ENCODE measurements at places on chromosomes 16 and 17.

DNA sequence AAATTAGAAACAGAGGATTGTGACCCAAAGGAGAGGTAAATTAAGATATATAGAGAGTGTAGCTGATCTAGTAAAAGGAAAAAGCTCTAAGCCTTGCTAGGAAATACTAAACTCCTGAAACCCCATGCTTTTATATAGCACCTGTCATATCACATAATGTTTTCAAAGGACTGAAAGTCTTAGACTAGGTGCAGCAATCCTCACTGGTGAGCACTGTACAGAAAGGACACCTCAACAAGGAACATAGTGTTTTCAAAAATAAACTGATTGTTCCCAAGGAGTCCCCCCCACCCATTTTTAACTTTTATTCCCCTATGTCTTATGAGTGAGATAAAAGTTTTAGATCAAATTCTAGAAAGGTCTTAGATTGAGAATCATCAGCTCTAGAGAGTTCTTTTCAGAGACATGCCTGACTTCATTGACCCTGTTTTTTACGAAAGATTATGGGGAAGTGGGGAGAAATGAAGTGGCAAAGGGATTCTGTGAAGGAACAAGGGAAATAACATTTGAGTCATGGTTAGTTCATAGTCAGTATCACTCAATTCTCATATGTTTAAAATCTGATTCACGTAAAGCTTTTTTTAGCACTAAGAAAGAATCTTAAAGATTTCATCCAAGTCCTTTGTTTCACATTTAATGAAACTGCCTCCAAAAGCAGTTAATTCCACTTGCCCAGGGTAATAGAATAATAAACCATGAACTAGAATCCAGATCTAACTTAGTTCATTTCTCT is 166.4 kb downstream of the CYB561 start:
- no peak for DNase-seq

GRCh38 chr17:42531455-42532354 is 4.3 kb upstream of the NAGLU start:
- DNase-seq: peak; percentile 41

GRCh38 chr16:22207715-22208360 is 1.8 kb downstream of the EEF2K start:
- no peak for DNase-seq

DNA sequence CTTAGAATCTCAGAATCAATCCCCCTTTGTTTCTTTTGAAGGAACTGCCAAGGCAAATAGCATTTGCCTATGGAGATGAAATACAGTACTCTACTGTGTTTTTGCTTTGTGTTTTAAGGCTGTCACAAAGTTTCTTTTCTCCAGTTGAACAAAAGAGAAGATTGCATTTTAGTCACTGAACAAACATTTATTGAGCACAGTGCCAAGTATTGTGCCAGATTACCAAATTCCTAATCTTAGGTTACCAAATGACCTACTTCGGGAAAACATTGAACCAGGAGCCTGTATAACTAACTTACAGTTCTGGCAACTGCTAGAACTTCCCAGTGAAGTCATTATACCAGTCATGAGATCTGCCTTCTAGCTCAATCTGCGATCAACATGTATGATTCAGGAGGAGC is 3.0 kb upstream of the UBB start:
- no peak for DNase-seq

- no peak for DNase-seq
Observed at GRCh38 chr17:2996810-2997670, 66.4 kb downstream of the OR1D5 start.

DNA sequence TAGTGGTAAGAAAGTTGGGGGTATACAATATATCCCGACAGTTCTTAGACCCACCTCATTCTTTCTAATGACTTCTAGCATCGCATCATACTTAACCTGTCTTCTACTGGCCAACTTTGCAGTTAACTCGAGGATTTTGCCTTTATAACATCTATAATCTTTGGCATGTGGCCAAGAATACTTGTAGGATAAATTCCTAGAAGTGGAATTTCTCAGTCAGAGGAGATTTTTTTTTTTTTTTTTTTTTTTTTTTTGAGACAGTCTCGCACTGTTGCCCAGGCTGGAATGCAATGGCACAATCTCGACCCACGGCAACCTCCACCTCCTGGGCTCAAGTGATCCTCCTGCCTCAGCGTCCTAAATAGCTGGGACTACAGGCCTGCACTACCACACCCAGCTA is 253.5 kb downstream of the MRTFB start:
- DNase-seq: no peak

DNA sequence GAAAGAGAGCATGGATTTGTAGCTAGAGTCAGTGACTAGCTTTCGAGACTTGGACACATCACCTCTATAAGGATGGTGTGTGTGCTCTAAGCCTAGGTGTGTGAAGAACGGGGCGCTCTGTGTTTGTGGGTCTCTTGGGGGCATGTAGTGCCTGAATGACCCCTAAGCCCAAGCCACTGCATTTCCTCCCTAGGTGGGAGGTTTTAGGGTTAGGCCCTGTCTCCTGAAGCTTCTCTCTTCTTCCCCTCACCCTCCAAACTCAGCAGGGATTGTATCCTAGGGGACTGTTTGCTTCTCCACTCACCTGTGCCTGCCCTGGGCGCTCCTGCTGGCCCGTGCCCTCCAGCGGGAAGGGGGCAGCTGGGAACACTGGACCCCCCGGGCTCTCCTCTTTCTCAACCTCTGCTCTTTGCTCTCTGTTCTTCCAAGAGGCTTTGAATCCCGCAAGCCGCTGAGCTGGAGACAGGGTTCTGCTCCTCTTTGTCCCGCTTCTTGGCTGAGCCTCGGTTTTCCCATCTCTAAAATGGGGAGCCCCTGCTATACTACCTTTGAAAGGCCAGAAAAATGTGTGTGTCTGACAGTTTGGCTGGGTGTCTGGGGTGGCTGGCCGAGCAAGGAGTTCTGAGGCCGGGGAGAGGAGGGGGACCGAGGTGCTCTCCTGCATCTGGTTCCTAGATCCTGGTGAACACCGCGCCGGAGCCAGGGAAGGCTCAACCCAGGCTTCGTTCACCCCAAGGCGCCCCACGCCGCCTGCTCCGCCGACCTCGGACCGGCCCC is 810 bp downstream of the CYGB start:
- no peak for DNase-seq

DNA sequence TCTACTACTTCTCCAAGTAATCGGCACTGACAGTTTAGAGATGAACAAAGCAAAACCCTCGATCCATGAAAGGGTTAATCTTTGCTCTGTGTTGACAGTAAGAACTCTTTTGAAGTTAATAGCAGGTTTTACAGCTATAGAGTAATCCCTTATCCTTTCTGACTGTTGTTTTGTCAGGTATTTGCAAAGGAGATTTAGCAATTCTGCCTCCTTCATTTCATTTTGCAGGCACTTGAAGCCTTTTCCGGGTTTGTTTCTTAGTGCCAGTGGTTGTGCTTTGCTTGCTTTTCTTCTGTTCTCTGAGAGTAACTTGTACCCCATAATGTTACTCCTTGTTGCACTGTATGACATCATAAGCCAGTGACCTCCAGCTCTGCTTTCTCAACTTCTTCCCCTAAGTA is 64.5 kb downstream of the TANGO6 start:
- DNase-seq: no peak

GRCh38 chr16:54544553-54545180 is 258.1 kb upstream of the IRX3 start:
- no peak for DNase-seq

DNA sequence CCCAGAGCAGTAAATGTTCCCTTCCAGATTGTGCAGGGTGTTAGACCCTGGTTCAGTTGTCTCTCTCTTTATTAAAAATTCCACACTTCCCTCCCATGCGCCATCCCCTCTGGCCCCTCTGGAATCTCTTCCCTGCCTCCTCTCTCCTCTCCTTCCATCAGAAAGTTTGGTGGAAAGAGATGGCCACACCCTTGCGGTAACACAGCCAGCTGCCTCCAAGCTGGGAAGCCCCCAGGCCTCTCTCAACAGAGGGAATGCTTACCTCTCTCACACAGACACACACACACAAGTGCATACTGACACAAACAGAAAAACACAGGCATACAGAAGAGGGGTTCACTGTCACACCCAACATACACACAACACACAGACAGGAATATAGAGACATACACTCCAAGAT is 220.5 kb downstream of the C16orf78 start:
- DNase-seq: no peak

- no peak for DNase-seq
Observed at GRCh38 chr16:75080205-75081029, 36.2 kb downstream of the LDHD start.

DNA sequence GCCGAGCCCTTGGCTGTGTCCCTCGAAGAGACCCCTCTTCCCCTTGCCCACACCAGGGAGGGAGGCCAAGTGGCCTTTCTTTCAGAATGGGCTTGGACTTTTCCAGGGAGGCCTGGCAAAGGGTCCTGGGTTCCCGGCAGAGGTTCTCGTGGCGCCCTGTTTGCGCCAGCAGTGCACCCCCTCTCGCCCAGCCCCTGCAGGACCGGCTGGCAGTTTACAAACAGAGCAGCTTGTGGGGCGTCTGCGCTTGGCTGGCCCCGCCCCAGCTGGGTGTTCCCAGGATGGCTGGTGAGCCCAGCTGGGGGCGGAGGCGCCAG is 137.8 kb upstream of the CIBAR2 start:
- DNase-seq: no peak

GRCh38 chr16:86330906-86331305 is 179.4 kb upstream of the FOXF1 start:
- DNase-seq: no peak

DNA sequence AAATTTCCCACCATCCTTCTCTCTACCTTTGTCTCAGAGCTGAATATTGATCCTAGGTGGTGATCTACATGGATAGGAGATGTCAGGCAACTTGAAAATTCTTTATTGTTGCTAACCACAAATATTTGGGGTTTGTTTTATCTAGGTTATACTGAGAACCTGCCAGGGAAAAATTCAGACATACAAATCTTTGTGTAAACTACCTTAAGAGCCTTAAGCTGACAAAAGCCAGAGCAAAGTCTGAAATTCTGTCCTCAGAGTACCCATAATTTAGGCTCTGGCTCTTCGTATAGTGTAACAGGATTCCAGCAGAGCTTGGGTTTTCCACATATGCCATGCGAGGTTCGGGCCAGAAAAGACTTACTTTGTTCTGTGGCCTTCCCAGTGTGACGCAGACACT is 406.7 kb upstream of the MAF start:
- no peak for DNase-seq

GRCh38 chr16:31348579-31348978 is 6.4 kb upstream of the ITGAX start:
- DNase-seq: no peak

DNA sequence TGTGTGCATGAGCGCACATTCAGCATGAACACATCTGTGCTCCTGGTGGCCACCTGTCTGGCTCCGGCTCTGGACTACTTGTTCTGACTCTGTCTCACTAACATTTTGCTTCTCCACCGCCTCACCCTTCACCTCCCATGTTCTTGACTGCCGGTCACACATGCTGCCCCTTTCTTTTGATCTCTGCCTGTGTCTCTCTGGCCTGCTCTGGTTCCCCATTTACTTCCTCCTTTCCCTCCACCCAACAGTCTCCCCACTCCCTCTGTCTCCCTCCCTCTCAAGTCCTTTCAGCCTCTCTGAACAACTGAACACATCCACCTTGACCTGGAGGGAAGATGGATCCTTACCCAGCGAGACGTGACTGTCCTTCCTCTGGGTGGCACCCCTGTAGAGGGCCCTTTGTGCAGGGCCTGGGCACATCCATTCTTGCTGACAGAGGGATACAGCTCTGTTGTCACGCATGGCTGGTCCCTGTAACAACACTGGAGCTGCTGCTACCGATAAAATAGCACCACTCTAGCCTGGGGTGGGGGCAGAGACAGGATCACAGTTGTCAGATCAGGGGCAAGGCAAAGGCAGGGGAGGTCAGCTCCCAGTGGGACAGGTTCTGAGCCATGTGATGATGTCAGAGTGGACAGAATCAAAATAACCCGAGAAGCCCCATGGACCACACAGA is 11.0 kb downstream of the ZSCAN32 start:
- DNase-seq: no peak

DNA sequence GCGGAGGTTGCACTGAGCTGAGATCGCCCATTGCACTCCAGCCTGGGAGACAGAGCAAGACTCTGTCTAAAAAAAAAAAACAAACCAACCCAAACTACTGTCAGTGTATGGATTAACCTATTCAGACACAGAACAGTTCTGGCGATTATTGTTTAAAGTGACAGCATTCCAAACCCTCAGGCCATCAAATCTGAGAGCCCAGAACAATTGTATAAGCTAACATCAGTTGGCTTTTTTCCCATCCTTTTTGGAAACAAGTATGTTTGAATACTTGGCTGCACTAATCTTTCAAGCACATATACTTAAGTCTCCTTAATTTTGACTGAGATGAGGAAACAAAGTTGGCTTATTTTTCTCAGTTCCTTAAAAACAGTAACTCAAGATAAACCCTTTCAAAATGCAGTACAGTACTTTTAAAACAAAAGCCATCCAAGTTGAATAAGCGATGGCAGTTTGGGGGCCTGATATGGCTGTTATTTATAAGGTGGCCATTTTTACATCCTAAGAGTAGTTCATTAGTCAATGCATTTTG is 1.4 kb downstream of the ZSWIM7 start:
- DNase-seq: no peak

DNA sequence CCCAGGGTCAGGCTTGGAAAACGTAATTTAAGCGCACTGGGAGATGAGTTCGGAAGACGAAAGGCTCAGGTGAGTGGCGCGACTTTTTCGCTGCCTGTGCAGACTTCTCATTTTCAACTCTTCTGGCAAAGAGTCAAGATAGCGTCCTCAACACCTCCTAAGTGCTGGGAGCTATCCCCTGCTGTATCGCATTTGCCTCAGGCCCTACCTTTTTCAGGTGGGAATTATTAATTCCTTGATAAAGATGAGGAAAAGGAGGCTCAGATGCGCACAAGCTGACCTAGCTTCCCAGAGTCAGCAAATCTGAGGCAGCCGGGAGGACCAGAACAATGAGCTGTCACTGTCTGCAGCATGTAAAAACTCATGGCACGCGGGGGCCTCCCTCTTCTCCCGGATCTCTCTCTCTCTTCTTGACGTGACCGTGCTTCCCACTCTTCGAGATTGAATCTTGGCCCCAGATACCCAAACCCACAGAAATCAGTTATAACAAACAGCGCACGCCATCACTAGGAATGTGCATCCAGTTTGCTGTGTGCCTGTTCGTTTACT is 512 bp upstream of the ADAMTS18 start:
- DNase-seq: no peak

GRCh38 chr16:86868786-86869185 is 290.4 kb downstream of the FOXL1 start:
- DNase-seq: no peak

- no peak for DNase-seq
Observed at GRCh38 chr17:33595828-33596227, 302.7 kb upstream of the ASIC2 start.

DNA sequence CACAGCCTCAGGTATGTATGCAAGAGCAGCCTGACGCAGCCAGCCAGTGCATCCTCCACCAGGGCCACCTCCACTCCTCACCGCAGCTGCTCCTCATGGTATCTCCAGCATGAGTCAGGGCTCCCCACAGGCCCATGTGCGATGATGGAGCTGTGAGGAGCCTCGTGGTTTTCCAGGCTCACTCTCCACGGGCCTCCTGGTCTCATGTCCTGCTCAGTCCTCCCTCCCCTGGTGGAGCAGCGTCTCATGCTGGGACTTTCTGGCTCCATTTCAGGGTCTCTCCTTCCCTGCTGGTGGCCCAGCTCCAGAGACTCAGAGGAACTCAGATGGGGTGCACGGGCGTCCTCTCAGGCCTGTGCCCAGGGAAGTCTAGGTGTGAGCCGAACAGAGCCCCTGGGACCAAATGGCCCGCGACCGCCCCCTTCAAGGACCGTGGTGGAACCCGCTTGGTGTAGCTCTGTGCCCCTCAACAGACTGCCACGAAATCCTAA is 70.4 kb downstream of the METRNL start:
- no peak for DNase-seq

Measured in activated CD4-positive, alpha-beta T cell treated with anti-CD3 and anti-CD28 coated beads for 4 hours (primary cell).